ENCODE measurements at places on chromosomes 16 and 17.
A peak's percentile ranks its signal among the peaks of the same experiment; 100 is the strongest.

DNA sequence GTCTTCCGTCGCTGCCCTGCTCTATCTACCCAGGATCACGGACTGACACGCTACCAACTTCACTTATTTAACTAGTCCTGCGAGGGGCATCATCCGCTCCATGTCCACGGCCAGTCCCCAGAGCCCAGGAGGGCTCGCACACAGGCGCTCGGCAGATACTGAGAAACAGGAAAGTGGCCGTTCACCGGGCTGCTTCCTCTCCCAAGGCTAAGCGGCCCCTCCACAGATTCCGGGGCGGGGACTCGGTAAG lies 388 bp downstream of the OXLD1 start:
- DNase-seq: no peak

- peak; percentile 11 for DNase-seq
These were observed 45.0 kb downstream of the B9D1 start for GRCh38 chr17:19317359-19318095.

- no peak for DNase-seq
These were observed 2.4 kb upstream of the B9D1 start for GRCh38 chr17:19364699-19365498.

DNA sequence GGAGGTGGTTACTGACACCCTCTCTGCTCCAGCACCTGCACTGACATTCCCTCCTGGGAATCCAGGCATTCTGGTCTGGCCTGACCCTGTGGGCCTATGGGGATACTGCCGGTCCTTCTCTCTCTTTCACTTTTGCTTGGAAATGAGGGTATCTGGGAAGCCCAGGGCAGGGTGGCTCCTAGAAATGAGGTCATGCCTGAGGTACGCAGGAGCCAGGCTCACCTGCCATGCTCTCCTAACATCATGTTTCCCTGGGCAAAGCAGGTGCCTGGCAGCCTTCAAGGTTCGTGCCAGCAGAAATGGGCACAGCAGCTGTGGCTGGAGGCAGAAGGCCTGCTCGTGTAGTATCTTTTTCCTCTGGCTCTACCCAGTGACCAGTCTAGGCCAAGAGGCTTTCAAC lies 3.3 kb downstream of the ITGA3 start:
- no peak for DNase-seq

GRCh38 chr16:70553645-70554044 lies 30.0 kb downstream of the SF3B3 start:
- DNase-seq: peak; percentile 87

- no peak for DNase-seq
These were observed 29.9 kb downstream of the ACTG1 start for GRCh38 chr17:81482673-81483072.

- DNase-seq: no peak
These were observed 8.4 kb upstream of the PLK1 start for GRCh38 chr16:23670137-23670776.

DNA sequence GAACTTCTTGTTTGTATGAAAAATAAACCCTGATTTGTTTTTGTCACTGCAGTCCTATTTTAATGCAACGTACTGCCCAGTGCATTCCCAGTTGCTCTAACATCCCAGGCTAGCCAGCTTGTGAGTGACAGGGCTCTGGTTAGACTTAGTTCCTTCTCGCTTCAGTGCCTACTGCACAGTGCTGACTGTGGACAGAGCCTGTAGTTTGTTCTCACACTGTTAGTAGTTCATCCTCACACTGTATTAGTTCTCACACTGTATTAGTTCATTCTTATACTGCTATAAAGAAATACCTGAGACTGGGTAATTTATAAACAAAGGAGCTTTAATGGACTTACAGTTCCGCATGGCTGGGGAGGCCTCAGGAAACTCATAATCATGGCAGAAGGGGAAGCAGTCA lies 116.6 kb upstream of the SALL1 start:
- no peak for DNase-seq

- no peak for DNase-seq
These were observed 410.4 kb upstream of the CDH11 start for GRCh38 chr16:65532258-65532657.
